ENCODE measurements at places on chromosomes 1 and 21.

- peak; percentile 81 for DNase-seq
Measured at GRCh38 chr1:221839782-221840395, 98.0 kb upstream of the DUSP10 start.

GRCh38 chr1:61490924-61491323 is 234.0 kb downstream of the TM2D1 start:
- no peak for DNase-seq

DNA sequence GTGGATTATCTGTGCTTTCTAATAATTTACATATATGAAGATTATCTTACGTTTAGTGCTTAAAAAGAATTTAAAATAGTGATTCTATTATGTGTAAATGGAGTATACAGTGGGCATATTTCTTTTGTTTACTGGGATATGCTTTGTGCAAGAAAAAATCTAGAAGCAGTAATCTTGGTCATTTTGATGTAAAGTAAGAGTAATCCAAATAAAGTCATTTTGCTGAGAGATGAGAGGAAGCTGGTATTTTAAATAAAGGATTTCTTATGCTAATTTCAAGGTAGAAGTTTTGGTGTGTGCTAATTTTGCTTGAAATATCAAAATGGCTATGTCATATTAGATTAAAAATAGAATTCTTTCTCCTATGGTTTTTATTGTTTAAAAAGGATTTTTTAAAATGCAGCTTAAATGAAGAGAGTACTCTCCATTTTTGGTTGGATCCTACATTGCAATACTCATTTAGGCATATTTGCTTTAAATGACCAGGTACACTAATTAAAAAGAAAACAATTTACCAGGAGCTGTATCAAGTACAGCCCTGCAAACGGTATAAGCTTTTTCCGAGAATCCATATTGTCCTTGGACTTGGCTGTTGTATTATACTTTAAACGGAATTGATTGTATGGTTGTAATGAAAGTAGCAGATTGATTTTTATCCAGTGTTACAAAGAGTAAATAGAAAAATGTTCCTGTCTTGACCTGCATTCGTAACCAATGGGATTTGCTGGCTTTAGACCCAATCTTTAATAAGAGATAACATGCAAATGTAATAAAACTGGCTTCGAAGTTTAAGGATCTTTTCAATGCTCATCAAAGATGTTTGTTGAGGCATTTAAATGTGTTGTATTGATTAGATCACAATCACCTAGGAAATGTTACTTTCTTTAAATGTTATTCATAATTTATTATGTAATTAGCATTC is 574.7 kb downstream of the USP25 start:
- DNase-seq: no peak

DNA sequence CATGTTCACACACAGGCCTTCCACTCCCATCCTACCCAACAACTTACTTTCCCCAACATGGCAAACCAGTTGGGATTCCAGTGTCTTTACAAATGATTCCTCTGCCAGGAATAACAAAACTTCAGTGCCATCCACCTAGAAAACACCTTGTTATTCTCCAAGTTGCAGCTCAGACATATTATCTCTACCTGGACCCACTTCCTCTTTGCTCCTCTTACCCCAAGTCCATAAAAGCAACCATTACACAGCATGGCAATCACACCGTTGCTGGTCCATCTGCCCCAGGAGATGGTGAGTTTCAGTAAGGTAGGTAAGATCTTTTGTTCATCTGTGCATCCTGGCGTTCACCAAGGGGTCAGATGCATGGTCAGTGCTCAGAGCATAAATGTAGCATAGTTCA is 66.0 kb upstream of the CSF1 start:
- no peak for DNase-seq

- no peak for DNase-seq
Measured at GRCh38 chr1:164659621-164660411, 100.8 kb downstream of the PBX1 start.

DNA sequence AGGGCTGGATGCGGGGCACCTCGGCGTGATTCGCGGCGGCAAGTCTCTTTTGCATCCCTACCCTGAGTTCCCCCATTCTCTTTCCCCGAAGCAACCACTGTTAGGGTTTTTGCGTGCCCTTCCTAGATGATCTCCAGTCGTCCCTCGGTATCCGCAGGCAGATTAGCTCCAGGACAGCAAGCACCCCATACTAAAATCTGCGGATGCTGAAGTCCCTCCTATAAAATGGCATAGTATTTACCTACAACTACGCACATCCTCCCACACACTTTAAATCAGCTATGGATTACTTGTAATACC is 22.8 kb upstream of the CFAP126 start:
- DNase-seq: no peak

GRCh38 chr21:43993420-43993934 is 18.6 kb upstream of the TRAPPC10 start:
- no peak for DNase-seq

- no peak for DNase-seq
Measured at GRCh38 chr1:78475888-78476610, 14.7 kb upstream of the PTGFR start.

DNA sequence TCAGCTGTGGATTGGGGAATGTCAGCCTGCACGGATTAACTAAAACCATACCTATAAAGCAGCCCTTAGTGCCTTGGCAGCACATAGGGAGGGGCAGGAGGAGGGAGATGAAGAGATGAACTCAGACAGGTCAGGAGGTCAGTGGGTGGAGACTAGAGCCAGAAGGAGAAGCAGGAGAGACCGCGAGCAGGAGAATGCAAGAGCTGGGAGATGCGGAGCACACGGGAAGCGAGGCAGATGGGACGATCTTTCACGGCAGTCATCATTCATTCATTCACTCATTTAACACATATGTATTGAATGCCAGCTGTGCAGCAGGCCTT is 41.9 kb downstream of the NEK2 start:
- DNase-seq: no peak

DNA sequence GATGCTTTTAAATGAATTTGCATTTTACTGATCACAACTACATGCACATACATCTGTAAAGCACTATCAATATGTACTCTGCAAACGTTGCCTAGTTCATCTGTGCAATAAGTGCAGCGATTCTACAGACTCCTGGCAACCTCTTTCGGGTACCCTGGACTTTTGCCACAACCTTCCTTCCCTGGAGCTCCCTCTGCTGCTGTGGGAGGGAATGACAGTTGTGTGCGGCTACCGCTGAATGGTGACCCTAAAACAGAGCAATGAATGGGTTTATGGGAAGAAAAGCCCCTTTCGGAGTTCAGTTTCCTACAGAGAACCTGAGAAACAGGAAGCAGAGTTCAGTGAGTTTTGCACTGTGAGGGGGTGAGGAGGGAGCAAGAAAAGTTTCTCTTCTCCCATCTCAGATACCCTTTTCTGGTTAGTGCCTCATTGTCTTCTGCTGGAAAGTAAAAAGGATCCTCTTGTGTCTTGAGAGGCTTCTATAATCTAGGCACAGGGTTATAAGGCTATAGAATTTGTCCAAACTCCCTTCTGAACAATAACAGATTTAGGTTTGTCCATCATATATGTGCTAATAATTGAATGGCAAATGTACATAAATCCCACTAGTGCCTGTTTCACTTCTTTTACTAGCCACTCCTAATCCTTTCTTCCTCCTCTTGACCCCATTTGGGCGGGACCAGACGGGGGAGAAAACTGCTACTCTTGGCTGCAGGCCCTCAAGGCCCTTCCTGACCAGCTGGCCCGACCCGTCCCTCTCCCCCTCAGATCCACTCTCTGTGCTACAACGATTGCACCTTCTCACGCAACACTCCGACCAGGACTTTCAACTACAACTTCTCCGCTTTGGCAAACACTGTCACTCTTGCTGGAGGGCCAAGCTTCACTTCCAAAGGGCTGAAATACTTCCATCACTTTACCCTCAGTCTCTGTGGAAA is 19.8 kb upstream of the SARS1 start:
- DNase-seq: peak; percentile 77

- no peak for DNase-seq
Measured at GRCh38 chr1:198117267-198117666, 39.5 kb upstream of the NEK7 start.

DNA sequence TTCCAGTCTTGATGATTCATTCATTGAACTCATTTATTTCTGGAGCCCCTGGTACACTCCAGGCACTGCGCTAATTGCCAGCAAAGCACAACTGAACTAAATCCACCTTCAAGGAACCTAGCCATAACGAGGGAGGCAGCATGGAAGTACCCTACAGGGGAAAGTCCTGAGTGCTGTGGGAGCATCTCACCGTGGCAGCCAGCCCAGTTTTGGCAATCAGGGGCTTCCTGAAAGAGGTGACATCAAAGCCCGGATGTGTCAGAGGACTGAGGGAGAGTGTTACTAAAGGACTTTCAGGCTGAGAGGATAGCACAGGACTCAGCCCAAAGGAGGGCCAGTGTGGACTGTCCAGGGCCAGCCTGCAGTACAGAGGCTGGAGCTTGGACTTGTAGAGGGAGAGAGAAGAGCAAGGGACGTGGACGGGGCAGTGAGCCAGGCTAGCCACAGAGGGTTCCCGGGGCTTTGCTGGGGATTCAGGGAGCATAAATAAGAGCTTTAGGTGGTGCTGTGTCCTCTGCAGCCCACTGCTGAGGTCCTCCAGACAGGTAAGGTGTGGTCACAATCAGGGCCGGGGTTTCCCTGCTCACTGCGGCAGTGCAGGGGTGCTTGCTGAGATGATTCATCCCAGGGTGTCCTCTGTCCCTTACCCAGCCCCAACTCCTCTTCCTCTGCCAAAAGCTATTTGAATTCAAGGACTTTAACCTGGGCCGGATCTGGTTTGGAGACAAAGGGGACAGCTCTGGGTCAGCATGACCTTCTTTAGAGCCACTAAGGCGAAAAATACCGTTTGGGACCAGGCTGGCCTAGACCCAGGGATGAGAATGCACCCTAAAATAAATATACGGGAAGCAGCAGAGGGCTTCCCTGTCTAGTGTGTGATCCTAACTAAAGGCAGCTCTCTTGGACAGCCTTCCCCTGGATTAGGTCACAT is 128.3 kb downstream of the EDEM3 start:
- no peak for DNase-seq

- DNase-seq: no peak
Measured at GRCh38 chr1:18588093-18588492, 42.6 kb upstream of the PAX7 start.

- no peak for DNase-seq
Measured at GRCh38 chr21:37796011-37796410, 120.2 kb downstream of the KCNJ6 start.
